NCI-H2081 treated with DMSO at 0.1 percent for 48 hours (cell line): ENCODE measurements at places on chromosomes 6 and 20.

DNA sequence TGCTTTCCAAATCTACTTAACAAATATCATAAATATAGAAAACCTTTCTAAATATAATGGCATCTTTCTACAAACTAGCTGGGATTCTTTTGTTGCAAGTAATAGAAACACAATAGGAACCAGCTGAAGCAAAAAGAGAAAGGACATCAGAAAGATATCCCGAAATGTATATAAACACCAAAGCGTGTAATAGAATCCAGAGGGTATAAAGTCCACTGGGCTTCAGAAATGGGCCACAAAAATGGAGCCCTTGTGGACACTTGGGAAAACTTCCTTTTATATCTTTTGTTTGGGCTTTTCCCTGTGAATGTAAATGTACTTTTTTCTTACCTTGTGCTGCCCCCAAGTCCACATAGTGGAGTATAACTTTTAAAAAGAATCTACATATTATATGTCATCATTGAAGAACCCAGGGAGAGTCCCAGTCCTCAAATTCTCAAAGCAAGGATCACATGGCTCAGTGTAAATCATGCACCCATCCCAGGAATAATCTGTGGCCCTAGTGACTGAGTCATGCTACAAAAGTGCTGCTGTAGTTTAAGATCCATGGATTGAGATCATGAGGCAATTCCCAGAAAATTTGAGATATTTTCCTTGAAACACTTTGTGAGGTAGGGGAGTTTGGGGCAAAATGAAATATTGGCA is 457.0 kb downstream of the EPM2A start:
- DNase-seq = no peak

DNA sequence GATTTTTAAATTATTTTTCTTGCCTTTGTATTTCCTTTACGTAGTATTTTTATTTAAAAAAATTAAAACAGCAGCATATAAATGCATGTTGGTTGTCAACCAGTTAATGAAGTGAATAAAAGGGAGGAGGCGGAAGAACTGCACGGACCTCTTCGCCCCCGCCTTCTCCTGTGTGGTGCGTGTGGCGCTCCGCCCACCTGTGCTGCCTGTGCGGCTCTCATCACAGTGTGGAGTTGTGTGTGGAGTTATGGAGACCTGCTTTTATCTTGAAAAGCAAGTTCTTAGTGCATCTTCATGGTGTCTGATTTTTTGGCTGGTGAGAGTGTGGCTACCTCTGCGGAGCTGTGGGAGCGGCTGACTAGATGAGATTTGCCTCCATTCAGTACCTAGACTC is 58.4 kb downstream of the PTPN1 start:
- no peak for DNase-seq

GRCh38 chr6:83057705-83058321 is 7.8 kb downstream of the UBE3D start:
- no peak for DNase-seq

GRCh38 chr20:63161176-63161651 is 54.7 kb downstream of the YTHDF1 start:
- DNase-seq = no peak

- no peak for DNase-seq
These were observed 159.8 kb upstream of the SUPT3H start for GRCh38 chr6:45537539-45537938.

- no peak for DNase-seq
These were observed 101.1 kb downstream of the PSMB1 start for GRCh38 chr6:170451762-170452651.

DNA sequence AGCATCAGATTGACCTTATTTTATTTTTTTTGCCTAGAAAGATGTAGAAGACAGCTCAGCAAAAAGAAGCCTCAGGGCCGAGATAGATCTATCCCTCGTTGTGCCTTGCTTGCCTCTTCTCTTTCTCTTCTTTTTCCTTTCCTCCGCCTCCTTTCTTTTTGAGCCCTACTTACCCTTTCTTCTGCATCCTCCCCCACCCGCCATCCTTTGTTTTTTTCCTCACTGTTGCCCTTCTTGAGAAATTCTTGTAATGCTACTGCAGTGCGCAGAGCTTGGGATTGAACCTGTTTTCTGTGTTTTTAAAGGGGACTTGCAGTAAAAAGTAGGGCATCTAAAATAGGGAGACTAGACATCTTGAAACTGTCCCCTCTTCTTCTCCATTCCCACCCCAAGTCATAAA is 18.6 kb downstream of the RALY start:
- DNase-seq = no peak

DNA sequence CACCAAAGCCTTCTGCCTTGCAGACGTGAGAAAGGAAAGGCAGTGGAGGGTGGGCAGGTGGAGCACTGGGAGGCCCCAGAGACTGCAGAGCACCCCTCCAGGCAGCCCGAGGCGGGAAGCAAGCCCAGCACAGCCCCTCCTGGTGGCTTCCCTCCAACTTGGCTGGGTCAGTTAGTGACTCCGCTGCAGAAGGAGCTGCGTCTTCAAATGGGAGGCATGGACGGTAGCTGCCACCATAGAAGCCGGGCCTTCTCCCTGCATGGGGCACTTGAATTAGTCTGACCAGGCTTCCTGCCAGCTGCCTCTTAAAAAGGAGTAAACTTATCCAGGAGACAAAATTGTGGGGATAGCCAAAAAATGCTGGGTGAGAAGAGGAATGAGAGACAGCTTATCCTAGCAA is 88.0 kb upstream of the RPS6KA2 start:
- DNase-seq = no peak

GRCh38 chr6:95286874-95287273 is 290.5 kb upstream of the MANEA start:
- DNase-seq = no peak

GRCh38 chr20:5810800-5811422 is 60.7 kb downstream of the SHLD1 start:
- DNase-seq = no peak

DNA sequence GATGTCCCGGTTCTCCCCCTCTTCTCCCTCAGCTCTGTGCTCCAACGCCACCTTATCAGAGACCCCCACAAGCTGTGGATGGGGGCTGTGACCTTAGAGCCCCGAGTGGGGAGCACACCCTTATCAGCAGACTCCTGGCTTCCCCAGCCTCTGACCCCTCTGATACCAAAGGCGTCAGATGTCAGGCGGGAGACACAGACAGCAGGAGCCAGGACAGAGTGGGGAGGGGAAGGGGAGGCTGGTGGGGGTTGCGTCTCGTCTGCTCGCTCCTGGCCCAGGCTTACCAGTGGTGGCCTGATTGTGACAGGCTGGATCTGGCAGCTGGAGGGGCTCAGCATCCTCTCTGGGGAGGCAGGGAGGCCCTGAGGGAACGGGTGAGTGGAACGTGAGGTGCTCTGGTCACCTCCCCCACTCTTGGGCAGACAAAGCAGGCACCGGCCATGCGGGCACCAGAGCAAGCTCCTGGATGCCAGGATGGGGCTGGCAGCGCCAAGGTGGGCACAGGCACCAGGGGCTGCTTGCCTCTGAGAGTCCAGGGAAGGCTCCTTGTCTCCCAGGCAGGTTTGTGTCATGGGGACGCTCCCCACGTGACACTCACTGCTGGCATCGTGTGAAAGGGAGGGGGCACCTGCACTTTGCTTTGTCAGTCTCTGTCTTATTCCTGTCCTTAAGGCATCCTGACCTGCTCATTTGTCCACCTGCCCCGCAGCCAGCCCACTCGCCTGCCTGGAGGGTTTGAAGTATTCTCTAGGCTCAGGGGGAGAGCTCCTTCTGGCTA is 27.8 kb upstream of the GATA5 start:
- DNase-seq = no peak

DNA sequence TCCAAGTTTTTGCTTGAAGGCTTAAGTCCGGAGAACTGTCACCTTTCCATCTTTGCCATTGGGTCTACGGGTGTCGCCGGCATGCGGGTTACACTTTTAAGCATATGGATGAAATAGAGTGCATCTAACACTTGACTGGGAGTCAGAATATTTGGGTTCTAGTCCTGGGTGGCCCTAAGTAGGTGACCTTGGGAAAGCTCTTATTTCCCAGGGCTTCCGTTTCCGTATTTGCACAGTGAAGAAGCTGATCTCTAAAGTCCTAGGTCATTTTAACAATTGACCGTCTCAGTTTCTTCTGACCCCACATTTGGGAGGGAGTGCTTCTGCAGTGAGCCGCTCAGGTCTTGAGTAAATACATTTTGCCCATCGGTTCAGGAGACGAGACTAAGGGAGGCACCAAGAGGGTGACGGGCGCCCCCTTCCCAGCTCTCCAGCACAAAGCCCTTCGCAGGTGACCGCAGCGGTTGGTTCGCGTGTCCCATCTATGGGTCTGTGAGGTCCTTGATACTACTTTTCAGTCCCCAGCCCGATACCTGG is 651 bp upstream of the BLTP3A start:
- no peak for DNase-seq

DNA sequence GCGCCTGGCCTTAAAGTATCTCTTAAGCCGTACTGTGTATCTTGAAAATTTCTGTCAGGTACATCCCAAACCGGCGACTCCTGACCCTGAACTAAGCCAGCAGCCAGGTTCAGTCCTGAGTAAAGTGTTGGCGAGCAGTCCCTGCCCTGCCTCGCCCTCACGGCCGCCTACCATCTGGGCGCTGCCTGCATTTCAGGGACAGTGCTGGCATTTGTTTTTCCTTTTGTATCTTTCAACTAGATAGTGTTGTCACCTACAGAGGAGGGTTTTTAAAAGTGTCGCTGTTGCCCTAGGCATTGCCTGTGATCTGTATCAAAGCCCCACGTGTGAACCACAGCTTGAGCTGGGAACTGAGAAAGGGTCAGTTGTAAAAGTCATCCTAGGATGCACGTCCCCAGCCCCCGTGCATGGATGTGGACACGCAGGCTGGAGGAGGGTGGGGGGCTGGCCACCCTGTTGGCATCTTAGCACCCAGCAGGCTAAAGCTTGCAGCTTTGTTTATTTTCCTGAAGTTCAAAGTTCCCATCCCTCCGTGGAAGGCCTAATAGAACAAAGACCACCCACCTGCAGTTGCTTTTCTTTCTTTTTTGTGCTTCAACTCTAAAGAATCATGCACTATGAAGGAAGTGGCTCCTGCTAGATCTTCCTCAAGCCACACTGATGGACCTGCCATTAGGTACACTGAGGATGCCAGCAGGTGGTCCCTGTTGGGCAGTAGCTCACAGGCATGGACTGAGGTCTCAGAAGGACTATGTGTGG is 136.8 kb downstream of the ZDHHC14 start:
- DNase-seq = no peak

DNA sequence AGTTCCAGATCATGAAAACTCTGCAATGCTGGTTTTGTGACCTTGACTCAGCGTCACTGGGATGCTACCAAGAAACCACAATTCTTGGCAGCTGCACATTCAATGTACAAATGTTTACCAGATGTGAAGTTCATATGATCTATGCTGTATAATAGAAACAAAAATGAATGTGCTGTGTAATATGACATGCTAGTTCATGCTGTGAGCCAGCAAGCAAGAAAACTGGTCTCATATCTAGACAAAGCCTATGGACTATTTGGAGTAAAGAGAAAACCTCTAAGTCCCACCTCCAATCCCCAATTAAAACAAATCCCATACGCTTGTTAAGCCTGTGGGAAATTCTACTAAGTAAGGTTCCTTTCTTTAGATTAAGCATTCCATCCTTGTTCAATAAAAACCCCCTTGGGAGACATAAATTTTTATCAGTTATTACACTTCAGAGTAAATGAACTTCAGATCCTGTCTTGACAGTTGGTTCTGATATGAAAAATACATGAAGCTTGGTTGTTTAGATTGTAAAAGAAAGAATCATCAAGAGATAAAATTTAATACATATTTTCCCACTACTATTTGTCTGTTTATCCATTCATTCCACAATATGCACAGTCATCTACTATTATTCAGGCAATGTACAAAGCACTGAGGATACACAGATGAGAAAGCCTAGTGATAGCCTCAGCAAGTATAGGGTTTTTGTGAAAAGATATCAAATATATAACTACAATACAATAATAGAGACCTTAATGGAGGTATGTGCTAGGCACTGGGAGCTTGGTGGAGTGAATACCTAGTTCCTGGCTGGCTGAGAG is 20.1 kb downstream of the COL21A1 start:
- DNase-seq = no peak

- DNase-seq = no peak
These were observed 11.7 kb upstream of the SULF2 start for GRCh38 chr20:47796971-47797370.

DNA sequence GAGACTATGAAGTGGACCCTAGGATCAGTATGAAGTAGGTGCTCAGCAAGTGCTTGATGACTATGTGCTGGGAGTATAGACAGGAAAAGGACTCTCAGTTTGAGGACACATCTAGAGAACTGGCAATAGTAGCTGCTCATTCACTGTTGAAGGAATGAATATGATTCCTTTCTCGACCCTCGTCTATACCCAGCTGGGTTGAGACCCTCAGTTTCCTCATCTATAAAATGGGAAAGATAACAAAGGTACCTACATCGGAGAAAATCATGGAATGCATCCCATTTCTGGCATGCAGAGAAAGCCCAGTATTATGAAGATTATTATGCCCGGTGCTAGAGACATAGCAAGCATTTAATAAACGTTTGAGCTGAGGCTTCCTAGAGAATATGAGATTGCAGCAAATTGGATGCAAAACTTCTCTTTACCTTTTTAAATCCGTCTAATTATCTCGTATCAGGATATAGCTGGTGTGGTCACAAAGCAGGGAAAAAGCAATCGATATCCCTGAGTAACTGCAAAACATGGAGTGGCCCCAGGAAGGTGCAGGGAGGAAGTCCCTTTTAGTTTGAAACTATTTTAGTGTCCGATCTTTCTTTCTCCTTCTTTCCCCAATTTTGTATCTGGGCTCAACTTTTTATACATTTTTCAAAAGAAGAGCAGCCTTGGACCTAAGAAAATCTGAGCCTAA is 2.8 kb upstream of the PCK1 start:
- DNase-seq = no peak

DNA sequence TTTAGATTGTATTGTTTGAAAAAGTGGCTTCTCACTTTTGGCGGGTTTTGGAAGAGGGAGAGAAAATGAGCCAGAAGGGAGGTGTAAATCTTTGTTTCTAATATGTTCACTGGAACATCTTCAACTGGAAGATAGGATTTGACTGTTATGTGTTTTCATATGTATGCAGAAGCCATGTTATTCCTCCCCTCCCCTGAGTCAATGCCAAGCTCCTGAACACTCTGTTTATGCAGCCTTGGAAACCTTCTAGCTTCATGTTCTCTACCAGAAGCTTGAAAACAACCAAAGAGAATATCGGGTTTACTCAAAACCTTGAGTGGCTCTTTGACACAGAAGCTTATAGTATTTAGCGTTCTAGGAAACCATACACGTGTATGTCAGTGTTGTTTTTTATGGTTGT is 279.1 kb downstream of the PRL start:
- no peak for DNase-seq
